ENCODE measurements at places on chromosomes 3 and 15. TPM values are rescaled to one million over a fixed set of nuclear protein-coding genes. Genes with fewer than 3 reads are reported as not detected.

ATP13A5 gene
- total RNA-seq, result not detected

CFAP100 gene
- not detected for total RNA-seq

TMEM158 gene
- 8.7 TPM for total RNA-seq

MOBP gene
- total RNA-seq, result not detected

PP2D1 gene
- not detected for total RNA-seq

AADACL2 gene
- total RNA-seq, result not detected

ATP13A3 gene
- 195 TPM for total RNA-seq

GRM7 gene
- not detected for total RNA-seq

TGM4 gene
- 0.15 TPM for total RNA-seq

SI gene
- total RNA-seq, result not detected

FBXL22 gene
- total RNA-seq, result not detected

SOX2 gene
- total RNA-seq, result not detected

RARB gene
- 32.2 TPM for total RNA-seq

GPR62 gene
- total RNA-seq, result not detected

GOLGA6L7 gene
- total RNA-seq, result not detected

XCR1 gene
- total RNA-seq, result 0.23 TPM
